Left ventricle myocardium inferior (tissue), 1 donor: ENCODE measurements at places on chromosomes 16 and 17. TPM values are rescaled to one million over a fixed set of nuclear protein-coding genes. Genes with fewer than 3 reads are reported as not detected.

The PSMD3 gene
- total RNA-seq = 86.7 TPM

The KRT40 gene
- total RNA-seq = not detected

The APOBR gene
- total RNA-seq = 0.38 TPM

The GAS2L2 gene
- 0.08 TPM for total RNA-seq

The HOXB9 gene
- not detected for total RNA-seq

The RHBDL1 gene
- 2.3 TPM for total RNA-seq

The ADORA2B gene
- total RNA-seq = 0.55 TPM

- peak; percentile 89 for DNase-seq
Measured at GRCh38 chr17:75036643-75037268, 10.0 kb downstream of the ATP5PD start.

DNA sequence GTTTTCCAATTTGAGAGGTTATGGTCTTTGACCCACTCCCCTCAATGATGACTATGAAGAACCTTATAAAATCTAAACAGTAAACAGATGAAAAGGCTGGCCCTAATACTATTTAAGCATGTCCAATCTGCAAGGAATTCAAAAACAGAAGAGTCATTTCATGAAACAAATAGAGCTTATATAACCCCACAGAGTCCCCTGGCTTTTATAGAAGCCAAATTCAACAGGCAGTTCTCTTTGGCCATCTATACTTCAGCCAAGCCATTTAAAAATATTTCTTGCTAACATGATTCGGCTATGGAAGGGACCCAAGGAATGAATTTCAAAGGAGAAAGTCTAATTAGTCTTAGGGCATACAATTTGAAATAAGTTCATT is 43.4 kb downstream of the SPOP start:
- DNase-seq = no peak

- DNase-seq = no peak
Measured at GRCh38 chr17:80858301-80859001, 133.2 kb upstream of the CHMP6 start.

- no peak for DNase-seq
Measured at GRCh38 chr17:39404542-39405378, 3.3 kb upstream of the FBXL20 start.

- DNase-seq = no peak
Measured at GRCh38 chr17:74245145-74245831, 28.7 kb upstream of the DNAI2 start.

DNA sequence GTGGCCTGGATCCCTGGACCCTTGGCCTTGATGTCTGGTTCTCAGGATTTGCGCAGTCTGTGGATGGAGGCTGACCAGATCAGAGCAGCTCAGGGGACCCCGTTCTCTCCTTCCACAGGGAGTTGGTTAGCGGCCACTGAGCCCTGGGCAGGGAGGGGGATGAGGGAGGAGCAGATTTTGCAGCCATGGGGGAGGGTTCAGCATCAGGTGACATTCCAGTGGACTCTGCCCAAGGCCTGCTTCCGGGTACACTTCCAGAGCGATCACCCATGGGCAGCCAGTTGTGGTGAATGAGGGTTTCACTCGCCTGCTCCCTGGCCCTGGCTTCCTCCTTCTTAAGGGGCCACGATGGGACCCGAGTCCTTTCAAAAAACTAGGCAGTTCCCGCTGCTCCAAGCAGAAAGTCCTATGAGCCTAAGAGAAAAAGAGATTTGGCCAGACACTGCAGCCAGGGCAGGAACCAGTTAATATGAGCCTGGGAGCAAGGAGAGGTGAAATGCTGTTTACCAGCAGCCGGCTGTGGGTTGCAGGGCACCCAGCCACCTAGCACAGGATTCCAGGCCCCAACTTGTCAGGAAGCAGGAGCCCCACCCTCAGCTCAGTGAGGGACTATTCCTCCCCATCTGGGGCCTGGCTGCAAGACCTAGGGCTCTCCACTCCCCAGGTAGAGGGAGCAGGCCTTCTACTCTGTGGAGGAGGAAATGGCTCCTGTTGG is 4.7 kb upstream of the GPRC5C start:
- DNase-seq = no peak

DNA sequence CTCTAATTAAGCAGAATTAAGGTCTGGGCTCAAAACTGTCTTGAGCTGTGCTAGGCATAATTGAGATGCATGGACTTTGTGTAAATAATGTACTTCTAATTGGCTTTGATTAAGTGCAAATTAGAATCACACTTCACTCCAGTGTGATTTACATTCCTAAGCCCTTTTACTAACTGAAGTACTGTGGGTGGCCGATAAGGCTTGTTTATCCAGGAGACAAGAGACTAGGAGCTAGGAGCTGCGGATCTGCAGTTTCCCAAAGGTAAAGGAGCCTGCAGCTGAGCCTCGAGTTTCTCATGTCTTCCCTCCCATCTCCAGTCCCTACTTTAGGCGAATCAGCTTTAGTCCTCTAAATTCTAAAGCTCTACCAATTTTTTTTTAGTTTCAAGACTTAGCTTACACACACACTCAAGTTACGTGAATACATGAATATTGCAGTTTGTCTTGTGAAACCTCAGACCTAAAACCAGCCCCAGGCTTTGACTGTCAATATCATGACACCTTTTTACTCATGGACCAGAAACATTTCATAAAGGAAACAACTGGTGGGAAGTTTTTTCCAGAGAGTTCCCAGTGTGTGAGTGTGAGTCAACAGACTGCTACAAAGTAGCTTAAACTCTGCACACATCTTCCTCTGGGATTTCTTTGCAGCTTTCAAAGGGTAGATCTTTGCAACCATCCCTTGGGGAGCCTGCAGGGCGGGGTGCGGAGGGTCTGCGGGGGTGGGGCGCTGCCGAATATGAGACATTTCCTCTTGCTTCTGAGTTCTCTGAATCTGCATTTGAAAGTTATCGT is 113.9 kb upstream of the TBX2 start:
- peak; percentile 64 for DNase-seq

DNA sequence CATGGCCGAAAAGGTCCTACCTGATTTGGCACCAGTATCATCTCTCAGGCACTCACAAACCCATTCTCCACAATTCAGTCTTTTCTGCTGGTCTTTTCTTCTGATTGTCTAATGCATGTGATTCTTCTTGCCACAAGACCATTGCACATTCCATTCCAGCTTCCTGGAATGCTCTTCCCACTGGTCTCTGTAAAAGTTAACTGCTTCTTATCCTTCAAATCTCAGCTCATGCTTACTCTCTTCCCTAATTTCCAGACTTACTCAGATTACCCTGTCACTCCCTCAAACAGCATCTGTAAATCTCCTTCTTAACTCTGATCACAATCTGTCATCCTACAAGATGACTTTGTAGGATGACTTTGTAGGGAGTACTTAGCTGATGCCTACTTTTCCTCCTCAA is 320.2 kb downstream of the MAP2K6 start:
- no peak for DNase-seq

DNA sequence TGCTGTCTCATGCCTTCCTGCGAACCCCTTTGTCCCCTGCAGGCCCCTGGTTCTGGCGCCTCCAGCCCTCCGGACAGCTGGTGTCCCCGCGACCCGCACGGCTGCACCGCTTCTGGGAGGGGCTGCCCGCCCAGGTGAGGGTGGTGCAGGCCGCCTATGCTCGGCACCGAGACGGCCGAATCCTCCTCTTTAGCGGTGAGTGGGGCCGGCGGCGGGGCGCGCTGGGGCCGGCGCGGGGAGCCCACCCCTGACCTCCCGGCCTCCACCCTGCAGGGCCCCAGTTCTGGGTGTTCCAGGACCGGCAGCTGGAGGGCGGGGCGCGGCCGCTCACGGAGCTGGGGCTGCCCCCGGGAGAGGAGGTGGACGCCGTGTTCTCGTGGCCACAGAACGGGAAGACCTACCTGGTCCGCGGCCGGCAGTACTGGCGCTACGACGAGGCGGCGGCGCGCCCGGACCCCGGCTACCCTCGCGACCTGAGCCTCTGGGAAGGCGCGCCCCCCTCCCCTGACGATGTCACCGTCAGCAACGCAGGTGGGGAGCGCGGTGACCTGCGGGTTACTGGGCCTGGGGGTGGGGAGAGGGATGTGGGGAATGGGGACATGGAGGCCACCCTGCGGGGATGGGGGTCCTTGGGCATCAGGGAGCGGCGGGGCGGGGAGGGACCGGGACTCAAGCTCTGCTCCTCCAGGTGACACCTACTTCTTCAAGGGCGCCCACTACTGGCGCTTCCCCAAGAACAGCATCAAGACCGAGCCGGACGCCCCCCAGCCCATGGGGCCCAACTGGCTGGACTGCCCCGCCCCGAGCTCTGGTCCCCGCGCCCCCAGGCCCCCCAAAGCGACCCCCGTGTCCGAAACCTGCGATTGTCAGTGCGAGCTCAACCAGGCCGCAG is 7.1 kb upstream of the IL32 start:
- DNase-seq = peak; percentile 44
